ENCODE measurements at places on chromosomes 5 and 9. TPM values are rescaled to one million over a fixed set of nuclear protein-coding genes. Genes with fewer than 3 reads are reported as not detected.

CD274 gene
- 1.2 TPM for total RNA-seq

NEUROG1 gene
- total RNA-seq = 3.7 TPM

CNTNAP3 gene
- total RNA-seq = 3.1 TPM

FAM200C gene
- 8.1 TPM for total RNA-seq

LHX2 gene
- total RNA-seq = 1.2 TPM

OR1J2 gene
- not detected for total RNA-seq

IFNW1 gene
- not detected for total RNA-seq

PCDHB4 gene
- total RNA-seq = 2.7 TPM

LHX3 gene
- 0.10 TPM for total RNA-seq

SPATA31A3 gene
- not detected for total RNA-seq

GADD45G gene
- 10.9 TPM for total RNA-seq

RPP25L gene
- total RNA-seq = 31.8 TPM

UBE2D2 gene
- 140 TPM for total RNA-seq
